ENCODE measurements at places on chromosomes 3 and 15.

DNA sequence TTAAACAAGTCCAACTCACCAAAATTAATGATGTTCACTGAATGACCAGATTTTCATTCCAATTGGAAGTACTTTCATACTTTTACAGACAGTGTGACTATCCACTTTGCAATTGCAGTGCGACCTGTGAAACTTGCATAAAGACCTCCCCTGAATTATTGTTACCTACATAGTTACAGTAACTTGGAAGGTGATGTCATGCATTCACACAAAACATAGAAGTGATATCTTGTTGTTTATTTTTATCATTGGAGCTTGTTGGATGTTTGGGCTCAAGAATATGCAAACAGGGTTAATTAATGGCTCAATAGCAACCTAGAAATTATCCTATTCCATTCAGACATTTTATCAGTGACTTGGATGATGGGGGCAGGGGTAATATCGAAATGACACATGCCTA lies 470.9 kb downstream of the MECOM start:
- no peak for DNase-seq

- no peak for DNase-seq
These were observed 928.9 kb upstream of the NR2F2 start for GRCh38 chr15:95401587-95401986.

DNA sequence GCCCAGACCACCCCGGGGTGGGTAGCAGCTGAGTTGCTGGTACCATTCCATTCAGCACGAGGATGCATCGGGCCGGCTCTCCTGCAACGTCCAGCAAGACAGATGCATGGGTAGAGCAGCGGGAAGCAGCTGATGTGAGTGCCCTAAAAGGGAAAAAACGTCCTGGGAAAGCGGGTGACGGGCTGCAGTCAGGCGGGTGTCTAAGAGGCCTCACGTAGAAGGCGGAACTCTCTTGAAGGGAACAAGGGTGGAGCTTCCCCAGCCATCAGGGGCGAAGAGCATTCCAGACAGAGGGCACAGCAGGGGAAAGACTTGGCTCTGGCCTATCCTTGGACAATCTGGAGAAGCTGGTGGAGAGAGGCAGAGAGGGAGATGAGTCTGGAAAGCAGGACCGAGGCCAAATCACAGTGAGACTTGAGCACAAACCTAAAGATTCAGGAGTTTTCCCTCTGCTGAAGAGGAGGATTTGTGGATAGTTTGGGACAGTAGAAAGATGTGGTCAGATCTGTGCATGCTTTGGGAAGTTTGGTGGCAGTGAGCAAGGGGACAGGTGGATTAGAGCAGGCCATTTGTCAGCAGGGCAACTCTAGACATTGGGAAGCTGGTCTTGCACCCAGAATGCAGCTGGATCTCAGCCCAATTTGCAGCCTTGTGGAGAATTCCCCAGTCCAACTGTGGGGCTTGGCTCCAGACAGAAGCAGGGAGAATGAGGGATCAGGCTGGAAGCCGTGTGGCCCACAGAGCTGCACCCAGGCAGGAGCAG lies 70.7 kb downstream of the SEMA5B start:
- no peak for DNase-seq

DNA sequence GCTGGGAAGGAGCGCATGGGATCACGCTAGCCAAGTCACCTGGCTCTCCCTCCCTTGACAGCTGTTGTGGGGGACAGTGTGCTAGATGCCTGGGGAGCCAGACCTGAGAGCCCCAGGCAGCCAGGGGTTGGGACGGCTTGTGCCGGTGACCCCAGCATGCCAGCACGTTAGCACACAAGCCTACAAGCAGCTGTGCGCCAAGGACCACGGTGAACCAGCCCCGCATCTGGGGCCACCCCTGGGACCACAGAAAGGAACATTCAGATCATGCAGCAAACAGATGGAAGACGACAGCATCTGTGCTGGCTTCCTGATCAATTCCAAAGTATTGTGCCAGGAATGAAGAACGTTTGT lies 64.8 kb downstream of the NTRK3 start:
- no peak for DNase-seq

- DNase-seq: no peak
These were observed 5.6 kb upstream of the ZBTB47 start for GRCh38 chr3:42647821-42648459.

- DNase-seq: no peak
These were observed 976 bp upstream of the ALDH1L1 start for GRCh38 chr3:126181398-126181725.

DNA sequence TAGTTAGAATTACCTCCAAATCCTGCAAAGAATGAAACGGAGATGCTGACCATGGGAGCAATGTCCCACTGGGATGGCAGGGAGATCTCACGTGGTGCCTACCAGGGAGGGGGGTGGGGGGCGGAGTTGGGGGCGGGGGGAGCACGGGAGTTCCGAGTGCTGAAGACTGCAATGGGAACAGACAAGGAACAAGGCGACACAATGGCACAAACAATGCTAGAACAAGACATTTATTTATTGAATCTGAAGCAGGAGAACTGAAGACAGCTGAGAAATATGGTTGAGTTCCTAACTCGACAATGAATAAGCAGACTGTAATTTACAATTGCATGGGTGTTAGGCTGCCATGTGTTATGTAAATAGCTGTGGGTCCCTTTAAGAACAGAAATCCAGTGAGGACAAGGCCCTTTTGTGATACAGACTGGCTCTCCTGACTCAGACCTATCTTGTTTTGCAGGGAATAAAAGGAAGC lies 91.2 kb downstream of the AQP9 start:
- DNase-seq: no peak

- no peak for DNase-seq
These were observed 2.6 kb upstream of the NGLY1 start for GRCh38 chr3:25785826-25786225.

- DNase-seq: no peak
These were observed 95.0 kb downstream of the ATG7 start for GRCh38 chr3:11367143-11367693.

GRCh38 chr3:37229740-37230139 lies 55.4 kb upstream of the LRRFIP2 start:
- DNase-seq: no peak

DNA sequence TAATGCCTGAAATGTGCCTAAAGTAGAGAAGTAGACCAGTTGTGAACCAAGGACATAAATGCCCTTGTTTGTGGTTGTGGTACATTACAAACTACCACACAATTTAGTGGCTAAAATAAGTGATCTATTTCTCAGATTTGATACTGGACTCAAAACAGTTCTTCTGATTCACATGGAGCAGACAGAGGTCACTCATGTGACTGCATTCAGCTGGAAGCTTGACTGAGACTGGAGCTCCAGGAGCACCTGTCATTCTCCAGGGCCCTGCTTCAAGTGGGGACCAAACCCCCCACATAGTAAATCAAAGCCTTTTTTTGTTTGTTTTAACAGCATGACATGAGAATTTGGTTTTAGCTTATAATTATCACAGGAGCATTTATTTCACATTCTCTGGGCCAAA lies 301.2 kb downstream of the OXSM start:
- DNase-seq: no peak

DNA sequence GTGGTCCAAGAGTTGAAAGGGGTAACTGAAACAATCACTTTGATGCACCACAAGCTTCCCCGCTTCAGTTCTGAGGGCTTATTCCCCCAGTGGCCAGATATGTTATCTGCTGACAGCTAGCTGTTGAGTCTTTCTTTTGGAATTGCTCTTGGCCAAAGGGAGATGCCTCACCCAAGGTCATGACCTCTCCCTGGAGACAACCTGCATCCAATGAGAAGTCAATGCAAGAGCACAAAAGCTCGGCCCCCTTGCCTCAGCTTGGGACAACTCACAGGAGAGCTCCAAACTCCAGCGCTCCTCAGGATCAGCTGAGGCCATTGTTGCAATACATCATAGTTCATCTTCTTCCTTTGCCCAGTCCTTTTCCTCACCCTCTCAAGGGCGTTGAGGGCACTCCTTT lies 31.0 kb upstream of the THBS1 start:
- no peak for DNase-seq

DNA sequence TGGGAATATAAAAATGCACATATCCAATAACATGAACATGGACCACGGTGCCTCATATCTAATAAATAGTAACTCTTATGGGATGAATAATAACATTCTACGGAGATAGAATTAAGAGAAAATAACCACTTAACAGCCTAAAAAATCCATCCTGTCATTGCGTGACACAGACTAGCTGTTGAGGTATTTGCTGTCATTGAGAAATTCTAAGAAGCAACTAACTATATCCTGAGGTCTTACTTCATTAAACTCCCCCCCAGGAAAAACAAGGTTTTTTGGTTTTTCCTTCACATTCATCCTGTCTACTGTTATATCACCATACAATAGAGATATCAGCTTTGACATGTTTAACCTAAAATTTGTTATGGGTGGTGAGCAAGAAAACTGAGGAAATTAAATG lies 14.3 kb downstream of the CEP152 start:
- no peak for DNase-seq

DNA sequence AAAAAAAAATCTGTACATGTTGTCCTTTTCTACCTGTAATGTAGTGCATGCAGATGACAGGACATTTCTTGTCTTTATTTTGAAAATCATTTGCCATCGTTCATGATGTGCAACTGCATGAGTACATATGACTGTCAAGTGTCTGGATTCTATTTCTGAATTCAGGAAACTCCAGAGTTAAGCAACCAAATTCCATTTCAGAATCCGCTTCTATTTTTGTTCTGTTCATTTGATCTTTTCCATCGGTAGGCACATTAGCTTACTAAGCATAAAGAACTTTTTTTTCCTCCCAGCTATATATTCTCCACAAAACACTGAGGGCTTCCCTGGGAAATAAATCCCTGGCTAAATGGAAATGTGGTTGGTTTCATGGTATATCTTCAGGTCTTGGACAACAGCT lies 365.6 kb downstream of the PTPRG start:
- DNase-seq: no peak

Data from stimulated activated naive CD8-positive, alpha-beta T cell treated with anti-CD3 and anti-CD28 coated beads, Interleukin-15, Interleukin-2, amounts not matched to agents 100 U/mL and 50 U/mL, for 24 hours (primary cell).